Stimulated activated naive CD8-positive, alpha-beta T cell treated with anti-CD3 and anti-CD28 coated beads, Interleukin-15, amount 100 ng/mL, for 72 hours (primary cell): ENCODE measurements at places on chromosomes 11 and 22.

DNA sequence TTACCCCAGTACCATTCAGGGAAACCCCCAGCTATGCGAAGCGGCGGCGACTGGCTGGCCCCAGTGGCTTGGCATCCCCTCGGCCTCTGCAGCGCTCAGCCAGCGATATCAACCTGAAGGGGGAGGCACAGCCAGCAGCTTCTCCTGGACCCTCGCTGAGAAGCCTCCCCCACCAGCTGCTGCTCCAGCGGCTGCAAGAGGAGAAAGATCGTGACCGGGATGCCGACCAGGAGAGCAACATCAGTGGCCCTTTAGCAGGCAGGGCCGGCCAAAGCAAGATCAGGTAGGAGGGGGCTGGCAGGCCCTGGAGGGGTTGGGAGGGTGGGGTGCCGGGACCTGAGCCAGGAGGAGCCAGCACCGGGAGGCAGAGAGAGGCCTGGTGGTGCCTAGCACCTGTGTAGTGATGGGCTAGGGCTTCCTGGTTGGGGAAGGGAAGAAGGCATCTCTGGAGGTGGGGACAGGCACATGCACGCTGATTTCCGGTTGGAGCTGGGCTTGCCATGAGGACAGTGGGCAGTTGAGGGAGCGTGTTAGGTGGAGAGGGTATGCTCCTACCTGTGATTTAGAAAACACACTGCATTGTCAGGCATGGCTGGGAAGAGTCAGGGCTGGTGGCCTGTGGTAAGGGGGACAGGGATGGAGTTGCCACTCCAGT lies 22.3 kb downstream of the SHANK3 start:
- DNase-seq, result no peak

DNA sequence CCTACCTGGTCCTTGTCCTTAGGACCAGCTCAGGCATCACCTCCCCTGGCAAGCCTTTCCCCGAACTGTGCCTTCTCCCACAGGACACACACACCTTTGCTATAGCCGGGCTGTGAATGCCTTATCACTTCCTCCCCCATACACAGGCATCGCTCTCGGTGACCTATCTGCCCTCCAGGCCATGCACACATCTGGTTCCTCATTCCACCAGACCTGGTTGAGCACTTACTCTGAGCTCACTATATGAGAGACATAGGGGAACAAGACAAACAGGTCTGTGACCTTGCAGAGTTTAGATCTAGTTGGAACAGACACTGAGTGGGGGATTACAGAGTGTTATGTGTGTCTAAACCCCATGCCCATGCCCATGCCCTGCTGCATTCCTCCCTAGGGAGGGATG lies 3.1 kb upstream of the BCR start:
- no peak for DNase-seq

DNA sequence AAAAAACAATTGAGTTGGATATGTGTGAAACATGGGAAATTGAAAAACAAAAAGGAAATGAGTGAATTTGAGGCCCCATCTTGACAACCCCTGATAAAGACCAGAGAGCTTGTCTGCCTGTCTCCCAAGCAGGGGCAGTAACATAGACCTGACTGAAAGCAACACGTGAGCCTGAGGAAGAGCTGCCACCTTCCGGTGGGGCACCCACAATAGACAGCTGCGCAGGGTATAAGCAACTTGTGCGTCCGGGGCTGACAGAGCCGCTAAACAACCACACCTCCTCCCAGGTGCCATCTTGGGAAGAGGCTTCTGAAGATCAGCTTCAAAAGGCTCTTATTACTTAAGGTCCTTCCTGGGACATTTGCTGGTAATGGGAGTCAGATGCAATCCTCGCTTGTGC lies 166.8 kb downstream of the NTM start:
- DNase-seq, result no peak

GRCh38 chr11:47768101-47768612 lies 1.0 kb upstream of the FNBP4 start:
- peak; percentile 13 for DNase-seq

- DNase-seq, result no peak
Observed at GRCh38 chr11:2911088-2911784, 18.0 kb downstream of the PHLDA2 start.

DNA sequence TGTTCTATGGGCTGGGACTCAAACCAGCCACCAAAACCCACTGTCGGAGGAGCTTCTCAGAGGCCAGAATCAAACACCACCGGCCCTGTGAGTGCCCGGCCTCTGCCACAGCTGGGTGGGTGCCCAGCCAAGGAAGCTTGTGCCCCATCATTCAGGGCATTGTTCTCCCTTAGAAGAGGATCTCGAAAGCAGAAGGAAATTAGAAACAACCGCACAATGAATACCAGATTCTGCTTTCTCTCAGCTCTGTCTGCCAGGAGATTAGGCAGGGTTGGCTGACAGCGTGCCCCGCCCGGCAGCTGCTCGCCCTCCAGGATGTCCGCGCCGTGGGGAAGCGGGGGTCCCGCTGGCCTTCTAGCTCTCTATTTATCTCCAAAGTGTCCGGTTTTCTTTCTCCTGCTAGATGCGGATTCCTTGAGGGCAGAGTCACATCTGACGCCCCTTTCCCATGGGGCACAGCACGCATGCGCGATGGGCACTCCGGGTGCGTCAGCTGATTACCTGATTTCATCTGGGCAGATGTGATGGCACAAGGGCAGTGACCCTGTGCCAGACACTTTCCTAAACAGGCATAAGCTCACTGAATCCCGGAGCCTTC lies 25.5 kb downstream of the SCGB1A1 start:
- DNase-seq, result peak; percentile 48

DNA sequence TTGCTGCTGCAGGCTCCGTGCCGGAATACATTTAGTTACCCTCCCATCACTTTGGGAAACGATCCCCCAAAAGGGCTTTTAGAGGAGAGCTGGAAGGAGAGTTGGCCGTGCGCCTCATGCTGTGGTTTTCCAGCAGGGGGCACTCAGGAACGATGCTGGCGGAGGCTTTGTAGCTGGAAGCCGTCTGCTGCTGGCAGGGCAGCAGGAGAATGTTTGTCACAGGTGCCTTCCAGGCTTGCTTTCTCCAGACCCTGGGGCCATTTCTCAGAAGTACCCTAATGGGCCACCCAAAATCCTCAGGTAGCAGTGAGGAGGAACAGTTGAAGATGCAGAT lies 30.0 kb upstream of the CABP7 start:
- peak; percentile 20 for DNase-seq

DNA sequence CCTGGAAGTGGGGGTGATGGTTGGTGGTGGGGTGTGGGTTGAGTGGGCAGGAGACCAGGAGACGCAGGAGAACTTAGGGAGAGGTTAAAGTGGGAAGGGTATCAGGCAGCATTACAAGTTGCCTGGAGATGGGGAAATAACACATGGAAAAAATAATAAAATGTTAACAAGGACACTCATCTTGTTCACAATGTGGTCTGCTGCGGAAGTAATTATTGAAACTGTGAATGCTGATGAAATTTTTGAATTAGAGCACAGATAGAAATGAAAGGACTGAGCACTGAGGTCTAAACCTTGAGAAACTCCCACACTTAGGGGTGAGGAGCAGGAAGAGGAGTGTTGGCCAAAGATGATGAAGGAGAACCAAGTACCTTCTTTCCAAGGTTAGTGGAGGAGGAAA lies 346.0 kb upstream of the PLET1 start:
- no peak for DNase-seq

- no peak for DNase-seq
Observed at GRCh38 chr22:32850591-32851517, 49.3 kb downstream of the TIMP3 start.

DNA sequence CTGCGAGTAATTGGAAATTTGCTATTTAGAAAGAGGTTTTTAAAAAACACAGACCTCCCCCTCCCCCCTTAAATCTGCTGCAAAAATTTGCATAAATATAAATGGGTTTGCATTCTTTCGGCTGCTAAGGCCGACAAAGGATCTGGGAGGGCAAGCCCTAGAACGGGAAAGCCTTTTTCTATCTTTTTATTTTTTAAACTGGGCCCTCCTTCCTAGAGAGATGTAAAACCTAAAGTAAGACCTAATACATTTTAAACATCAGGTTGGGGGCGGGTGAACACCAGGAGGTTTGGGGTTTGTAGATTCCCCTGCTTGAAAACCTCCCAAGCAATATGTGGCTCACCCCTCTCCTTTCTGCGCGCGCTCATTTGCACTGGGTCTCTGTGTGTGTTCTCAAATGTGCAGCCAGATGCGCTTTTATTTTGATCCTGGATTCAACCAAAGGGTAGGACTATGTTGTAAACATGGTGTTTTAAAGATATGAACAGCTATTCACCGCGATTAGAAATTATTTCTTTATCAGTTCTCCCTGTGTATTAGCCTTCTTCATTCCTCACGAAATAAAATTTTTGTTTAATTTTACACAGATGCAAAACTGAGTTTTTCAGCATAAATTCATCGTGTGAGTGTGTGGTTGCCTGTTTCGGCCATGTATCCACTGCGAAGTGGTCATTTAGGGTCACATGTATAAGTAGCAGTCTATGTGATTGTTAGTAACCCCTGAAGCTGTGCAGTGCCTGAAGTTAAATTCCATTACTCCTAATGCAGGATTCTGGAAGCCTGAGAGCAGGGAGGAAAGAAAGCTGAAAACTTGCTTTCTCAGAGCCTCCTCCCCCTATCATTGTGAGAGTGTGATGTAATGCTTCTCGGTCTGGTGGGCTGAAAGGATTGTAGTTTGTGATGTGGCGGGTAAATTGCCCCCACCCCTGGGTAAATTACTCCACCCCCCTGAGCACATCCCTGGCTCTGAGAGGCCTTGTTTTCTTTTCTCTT lies 988 bp downstream of the TNRC6B start:
- DNase-seq, result peak; percentile 35

- no peak for DNase-seq
Observed at GRCh38 chr11:74434528-74434927, 32.8 kb downstream of the KCNE3 start.

GRCh38 chr11:86204356-86204755 lies 40.2 kb upstream of the EED start:
- DNase-seq, result no peak

DNA sequence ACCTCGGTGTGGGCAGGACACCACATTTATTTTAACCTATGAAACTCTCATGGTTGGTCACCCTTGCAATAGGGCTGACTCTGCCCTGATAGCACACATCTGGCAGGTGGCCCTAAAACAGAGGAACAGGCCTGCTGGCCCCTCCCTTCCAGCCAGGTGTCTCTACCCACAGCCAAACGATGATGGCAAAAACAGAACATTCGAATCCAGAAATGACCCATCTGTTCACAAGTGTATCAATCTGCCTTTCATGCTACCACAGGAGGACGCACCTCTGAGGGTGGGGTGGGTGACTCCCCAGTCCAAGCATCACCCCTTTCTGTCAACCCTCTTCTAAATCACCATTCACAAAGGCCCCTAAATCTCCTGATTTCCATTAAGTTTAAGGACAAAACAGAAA lies 118.1 kb downstream of the ETS1 start:
- DNase-seq, result peak; percentile 66

DNA sequence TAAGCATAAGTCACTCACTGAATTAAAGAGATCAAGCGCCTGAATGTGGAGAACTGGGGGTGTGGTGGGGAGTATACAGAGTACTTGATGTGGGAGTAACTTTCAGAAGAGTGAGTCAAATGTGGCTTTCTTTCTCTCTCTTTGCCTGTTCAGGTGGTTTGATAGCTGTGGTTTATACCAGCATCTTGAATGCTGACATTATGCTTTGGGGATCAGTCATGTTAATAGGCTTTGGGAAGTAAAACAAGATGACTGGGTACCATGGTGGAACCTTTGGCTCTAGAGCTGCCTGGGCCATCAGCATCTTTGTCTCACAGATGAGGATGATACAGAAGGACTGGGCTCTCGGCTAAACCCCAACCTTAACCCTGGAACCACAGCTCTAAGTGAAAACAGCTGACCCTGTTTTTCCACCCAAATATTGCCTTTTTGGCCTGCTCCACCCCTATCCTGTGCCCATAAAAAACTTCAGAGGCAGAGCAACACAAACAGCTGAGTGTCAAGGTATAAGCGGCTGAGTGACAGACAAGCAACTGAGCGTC lies 58.2 kb upstream of the GNAZ start:
- DNase-seq, result peak; percentile 68

- DNase-seq, result no peak
Observed at GRCh38 chr22:17705546-17705945, 67.0 kb downstream of the BCL2L13 start.

DNA sequence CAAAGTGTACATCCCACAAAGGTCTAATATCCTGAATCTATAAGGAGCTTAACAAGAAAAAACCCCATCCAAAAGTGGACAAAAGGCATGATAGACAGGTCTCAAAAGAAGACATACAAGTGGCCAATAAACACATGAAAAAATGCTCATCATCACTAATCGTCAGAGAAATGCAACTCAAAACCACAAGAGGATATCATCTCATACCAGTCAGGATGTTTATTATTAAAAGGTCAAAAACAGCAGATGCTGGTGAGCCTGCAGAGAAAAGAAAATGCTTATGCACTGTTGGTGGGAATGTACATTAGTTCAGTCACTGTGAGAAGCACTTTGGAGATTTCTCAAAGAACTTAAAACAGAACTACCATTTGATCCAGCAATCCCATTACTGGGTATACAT lies 12.7 kb downstream of the LGALS12 start:
- DNase-seq, result no peak

DNA sequence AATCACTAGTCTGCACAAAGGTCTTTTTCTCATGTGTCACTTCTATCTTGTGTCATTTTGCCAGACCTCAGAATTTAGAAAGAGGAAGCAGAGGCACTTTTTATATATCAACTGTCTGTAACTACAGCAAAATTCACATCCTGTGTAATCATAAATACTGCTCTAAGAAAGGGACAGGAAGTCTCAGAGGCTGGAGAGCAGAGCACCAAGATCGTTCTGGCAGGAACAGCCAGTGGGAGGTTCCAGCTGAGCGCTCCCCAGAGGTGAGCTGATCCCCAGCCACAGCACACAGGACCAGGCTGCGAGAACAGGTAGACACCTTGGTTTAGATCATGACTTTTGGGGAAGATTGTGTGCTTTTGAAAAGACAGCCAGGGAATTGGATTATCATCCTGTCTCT lies at the start of gene MS4A7:
Gene MS4A7, plus strand, starts transcription at position 179 of the 400 bp plus-strand sequence. CDS start 4,610 bp downstream, outside the sequence.
- DNase-seq, result no peak

- no peak for DNase-seq
Observed at GRCh38 chr11:92595052-92595451, 370.4 kb downstream of the FAT3 start.

DNA sequence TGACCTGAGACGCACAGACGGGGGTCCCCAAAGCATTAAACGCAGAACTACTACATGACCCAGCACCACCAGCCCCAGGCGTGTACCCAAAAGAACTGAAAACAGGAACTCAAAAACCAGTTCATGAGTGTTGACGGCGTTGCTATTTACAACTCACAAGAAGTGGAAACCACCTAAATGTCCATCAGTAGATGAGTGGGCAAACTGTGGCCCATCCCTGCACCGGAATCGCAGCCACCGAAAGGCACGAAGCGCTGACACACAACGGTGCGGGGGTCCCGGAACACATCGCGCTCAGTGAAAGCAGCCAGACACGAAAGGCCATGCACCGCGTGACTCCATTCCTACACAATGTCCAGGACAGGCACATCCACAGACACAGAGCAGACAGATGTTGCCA lies 79.2 kb downstream of the TRMU start:
- no peak for DNase-seq
